ENCODE measurements at places on chromosomes 2 and 18. TPM values are rescaled to one million over a fixed set of nuclear protein-coding genes. Genes with fewer than 3 reads are reported as not detected.

DNA sequence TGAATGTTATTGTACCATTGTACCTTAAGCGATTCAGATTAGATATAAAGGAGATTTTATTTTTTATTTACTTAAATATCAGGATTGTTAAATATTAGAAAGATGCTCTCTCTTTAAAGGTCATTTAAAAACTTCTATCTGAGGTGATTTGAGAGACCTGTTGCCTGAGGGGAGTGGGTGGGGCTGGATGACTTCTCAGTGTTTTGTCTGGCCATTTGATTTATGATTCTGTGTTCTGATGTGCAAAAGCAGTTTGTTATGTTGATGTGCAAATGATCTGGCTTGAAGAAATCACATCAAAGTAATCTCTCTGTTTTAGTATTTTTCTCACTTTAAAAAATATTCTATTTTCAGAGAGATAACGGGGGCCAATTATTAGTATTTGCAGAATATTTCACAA is 370.8 kb downstream of the NUP35 start:
- H3K4me3 ChIP-seq: no peak overlapping the region
- H3K27me3 ChIP-seq: no peaks in the 10 kb centered on the region
- H3K27ac ChIP-seq: no peak overlapping the region
- no peaks in the 10 kb centered on the region for H3K36me3 ChIP-seq
- H3K4me1 ChIP-seq: no peaks in the 10 kb centered on the region
- DNase-seq: no peak

GRCh38 chr18:56305583-56305982 is 332.8 kb downstream of the TXNL1 start:
- H3K4me3 ChIP-seq: no peak overlapping the region
- H3K27me3 ChIP-seq: no peaks in the 10 kb centered on the region
- H3K36me3 ChIP-seq: no peaks in the 10 kb centered on the region
- DNase-seq: no peak
- H3K4me1 ChIP-seq: no peaks in the 10 kb centered on the region

GRCh38 chr18:8468921-8469335 is 140.3 kb upstream of the RAB12 start:
- H3K4me1 ChIP-seq: no peaks in the 10 kb centered on the region
- H3K27me3 ChIP-seq: no peaks in the 10 kb centered on the region
- no peak for DNase-seq
- no peak overlapping the region for H3K27ac ChIP-seq
- no peak overlapping the region for H3K4me3 ChIP-seq
- no peaks in the 10 kb centered on the region for H3K36me3 ChIP-seq

The ZNF385B gene
- total RNA-seq: not detected

The MAP2 gene
- not detected for total RNA-seq
